Stimulated activated CD4-positive, alpha-beta T cell treated with anti-CD3 and anti-CD28 coated beads, Interleukin-15, amount 100 ng/mL, for 48 hours (primary cell): ENCODE measurements at places on chromosomes 16 and 17.

- no peak for DNase-seq
These were observed 431 bp downstream of the DYNC1LI2 start for GRCh38 chr16:66751053-66751302.

- no peak for DNase-seq
These were observed 2.8 kb downstream of the USP22 start for GRCh38 chr17:21039839-21040575.

GRCh38 chr17:55200904-55201303, 63.9 kb upstream of the HLF start:
- DNase-seq, result no peak

- DNase-seq, result no peak
These were observed 239.2 kb upstream of the MAF start for GRCh38 chr16:79839466-79840341.

DNA sequence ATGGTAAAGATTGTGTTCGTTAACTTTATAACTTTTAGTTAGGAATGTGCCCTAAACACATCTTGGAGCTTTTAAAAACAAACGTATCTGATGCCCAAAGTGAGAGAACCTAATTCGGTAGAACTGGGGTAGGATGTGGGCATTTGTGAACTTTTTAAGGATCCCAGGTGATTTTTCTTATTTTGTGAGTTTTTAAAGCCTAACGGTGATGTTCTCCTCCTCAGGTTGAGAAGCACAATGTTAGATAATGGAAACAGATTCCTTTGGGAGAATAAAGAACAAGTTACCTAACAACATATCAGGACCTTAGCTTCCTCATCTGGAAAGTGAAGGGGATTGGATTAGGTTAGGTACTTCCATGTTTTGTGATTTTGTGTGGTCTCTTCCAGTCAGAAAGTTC, 687 bp downstream of the SAP30BP start:
- no peak for DNase-seq

DNA sequence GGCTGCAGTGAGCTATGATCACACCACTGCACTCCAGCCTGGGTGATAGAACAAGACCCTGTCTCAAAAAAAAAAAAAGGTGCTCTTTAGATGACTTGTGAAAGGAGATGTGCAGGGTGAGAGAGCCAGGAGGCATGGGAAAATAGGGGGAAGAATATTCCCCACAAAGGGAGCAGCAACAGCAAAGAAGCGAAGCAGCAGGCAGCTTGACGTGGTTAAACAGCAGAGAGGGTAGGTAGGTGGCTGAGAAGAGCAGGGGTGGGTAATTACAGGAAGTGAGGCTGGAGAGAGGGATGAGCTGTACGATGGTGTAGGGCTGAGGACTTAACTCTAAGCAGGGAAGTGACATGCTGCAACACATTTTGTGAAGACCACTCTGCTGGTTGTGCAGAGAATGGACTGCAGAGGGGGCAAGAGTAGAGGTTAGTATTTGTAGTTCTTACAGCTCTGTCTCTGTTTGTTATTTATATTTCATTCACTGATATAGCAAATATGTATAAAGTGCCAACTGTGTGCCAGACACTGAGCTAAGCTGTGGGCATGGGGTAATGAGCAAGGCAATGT, 1.6 kb downstream of the HEATR3 start:
- no peak for DNase-seq

DNA sequence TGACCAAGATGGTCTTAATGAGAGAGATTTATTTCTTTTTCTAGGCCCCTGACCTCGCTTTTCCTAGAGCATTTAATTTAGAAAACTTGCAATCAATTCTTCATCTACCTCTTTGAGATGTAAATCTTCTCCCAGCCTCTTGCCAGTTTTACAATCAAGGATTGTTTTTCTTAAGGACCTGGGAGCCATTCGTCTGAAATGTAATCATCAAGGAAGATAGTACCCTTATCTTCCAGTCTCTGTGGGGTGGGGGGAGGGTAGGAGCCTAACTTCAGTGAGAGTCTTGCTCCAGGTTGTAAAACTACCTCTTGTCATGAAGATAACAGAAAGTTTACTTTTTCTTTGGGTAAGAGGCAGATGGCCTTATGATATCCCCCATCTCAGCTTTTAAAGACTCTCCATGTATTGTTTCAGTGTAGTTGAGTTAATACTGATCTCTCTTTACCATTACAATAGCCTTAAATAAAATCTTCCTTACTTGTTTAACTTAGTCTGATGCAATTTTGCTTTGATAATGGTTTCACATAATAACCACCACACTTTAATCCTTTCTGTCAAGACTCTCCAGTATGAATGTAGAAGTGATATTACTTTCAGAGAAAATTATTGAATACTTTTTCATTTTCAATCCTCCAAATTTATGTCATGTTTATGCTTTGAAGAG, 110.2 kb upstream of the CPHXL start:
- no peak for DNase-seq
